ENCODE measurements at places on chromosomes 7 and 10.

GRCh38 chr10:22365233-22365632, 19.9 kb downstream of the SPAG6 start:
- no peak for DNase-seq

- DNase-seq: no peak
Measured at GRCh38 chr10:121886181-121886580, 41.6 kb downstream of the ATE1 start.

DNA sequence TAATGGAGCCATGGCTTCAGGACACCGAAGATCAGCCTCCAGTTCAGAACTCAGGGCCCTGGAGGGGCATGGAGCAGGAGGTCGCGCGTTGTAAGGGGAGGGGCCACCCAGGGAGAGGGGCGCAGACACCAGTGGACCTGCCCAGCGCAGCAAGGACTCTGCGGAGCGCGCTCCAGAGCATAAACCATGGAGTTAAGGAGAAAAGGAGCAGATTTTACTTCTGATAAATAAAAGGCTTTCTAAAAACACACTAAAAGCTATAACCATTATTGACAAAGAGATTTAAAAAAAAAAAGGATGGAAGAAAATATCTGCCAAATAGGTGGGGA, 10.5 kb downstream of the CALY start:
- DNase-seq: no peak

- no peak for DNase-seq
Measured at GRCh38 chr7:46209611-46210388, 288.7 kb upstream of the IGFBP3 start.

DNA sequence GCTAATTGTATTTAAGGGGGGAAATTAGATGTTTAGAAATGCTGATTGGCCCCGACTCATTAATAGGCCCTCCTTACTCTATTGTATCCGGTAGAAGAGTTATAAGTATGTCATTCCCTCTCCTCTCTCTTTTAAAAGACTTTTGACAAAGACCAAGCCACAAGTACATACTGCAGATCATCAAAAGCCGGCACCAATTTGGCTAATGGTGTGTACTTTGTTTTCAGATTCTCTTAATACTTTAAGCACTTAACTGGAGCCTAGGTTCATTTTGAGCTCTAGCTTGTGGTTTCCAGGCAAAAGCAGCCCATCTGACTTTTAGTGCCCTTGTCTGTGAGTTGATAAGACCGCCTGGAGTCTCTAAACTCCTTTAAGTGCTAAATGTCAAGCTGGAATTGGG, 210.0 kb upstream of the LYZL1 start:
- DNase-seq: no peak

DNA sequence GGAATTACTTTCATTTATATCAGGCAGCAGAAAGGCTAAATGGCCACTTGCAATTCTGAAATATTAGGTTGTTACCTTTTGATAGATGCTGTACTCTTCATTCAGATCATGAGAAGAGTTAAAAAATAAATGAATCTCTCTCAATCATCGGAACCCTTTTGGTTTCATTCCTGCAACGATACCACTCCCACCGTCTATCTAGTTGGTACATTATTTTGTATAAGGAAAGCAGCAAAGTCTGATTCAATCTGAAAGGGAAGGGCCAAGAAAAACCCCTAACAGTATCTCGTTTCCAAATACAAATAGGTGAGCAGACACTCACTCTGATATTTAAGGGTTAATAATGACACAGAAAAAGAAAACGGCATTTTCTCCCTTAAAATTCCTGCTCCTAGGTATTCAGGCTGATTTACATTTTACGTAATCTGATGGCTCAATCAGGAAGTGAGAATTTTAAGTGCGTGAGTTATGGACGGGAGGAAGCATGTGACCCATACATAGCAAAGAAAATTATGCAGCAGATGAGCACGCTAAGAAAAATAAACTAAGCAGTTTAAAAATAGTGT, 209.4 kb upstream of the KLF14 start:
- DNase-seq: no peak

DNA sequence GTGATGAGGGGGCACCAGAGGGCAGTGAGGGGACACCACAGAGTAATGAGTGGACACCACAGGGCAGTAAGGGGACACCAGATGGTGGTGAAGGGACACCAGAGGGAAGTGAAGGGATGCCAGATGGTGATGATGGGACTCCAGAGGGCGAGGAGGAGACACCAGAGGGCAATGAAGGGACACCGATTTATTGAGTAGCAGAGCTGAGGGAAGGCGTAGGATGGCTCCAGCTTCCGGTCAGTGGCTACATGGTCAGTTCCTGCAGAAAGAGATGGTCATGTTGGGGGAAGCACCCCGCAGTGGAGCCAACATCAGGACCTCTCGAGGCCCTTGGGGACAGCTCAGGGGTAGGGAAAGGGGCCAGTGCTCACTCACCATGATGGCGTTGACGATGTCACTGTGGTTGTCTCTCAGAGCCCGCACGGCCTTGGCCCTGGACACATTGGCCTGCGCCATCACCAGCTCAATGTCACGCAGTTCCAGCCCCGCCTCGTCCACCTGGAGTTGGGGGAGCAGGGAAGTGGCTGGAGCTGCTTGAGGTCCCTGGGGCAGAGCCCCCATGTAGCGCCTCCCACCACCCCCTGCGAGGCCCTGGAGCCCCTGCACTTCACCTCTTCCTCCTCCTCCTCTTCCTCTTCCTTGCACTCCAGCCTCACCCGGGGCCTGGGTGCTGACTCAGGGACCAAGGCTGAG, 8.4 kb downstream of the NACAD start:
- no peak for DNase-seq

GRCh38 chr10:113047963-113048781, 98.1 kb downstream of the TCF7L2 start:
- DNase-seq: no peak

GRCh38 chr10:5460468-5461202, 38.7 kb downstream of the CALML5 start:
- no peak for DNase-seq

- DNase-seq: no peak
Measured at GRCh38 chr7:99012722-99013121, 131.2 kb downstream of the SMURF1 start.

- DNase-seq: no peak
Measured at GRCh38 chr7:106010331-106010730, 47.3 kb downstream of the CDHR3 start.

DNA sequence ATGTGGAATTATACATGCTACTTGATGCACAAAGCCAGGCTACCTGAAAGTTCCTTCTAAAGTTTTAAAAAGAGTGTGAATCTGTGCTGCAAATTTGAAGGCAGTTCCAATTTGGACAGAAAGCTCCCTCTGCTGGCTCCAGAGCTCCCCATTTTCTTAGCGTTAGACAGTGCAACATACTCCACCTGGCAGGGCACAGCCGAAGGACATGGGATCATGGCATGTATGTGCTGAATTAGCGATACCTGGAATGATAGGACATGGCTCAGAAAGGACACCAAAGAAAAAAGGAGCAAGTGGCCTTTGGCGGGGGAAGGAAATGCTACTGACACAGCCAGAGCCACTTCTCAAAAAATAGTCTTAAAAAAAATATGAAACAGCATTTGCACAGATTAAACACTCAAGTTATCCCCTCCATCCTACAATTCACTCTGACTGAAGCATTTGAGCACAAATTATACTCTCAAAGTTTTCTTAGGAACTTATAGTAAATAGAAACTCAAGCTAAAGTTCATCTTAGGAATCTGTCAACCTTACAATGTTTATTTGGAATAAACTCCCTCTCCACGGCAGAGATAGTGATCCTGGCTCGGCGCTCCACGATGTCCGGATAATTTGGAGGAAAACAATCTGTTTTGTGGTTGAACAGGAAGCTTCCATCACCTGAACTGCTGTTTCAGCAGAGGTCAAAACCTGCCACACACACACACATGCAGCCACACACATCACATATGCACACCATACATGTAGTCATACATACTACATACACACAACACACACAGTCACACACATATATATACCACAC, 80.0 kb downstream of the C7orf25 start:
- DNase-seq: no peak

GRCh38 chr10:18214691-18215563, 74.7 kb downstream of the CACNB2 start:
- no peak for DNase-seq

GRCh38 chr10:99560277-99561126, 27.8 kb downstream of the NKX2-3 start:
- DNase-seq: peak; percentile 22

DNA sequence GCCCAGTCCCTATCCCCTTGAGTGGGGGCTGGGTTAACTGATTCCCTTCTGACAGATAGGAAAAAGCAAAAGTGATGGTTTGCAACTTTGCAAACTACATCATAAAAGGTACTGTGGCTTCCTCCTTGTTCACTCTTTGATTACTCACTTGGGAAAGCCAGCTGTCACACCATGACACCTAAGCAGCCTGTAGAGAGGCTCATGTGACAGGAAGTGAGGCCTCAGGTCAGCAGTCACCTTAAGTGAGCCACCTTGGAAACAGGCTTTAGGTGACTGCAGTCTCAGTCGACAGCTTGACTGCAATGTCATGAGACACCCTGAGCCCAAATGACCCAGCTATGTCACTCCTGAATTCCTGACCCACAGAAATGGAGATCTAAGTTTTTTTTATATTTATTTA, 4.3 kb upstream of the CHCHD2 start:
- DNase-seq: no peak

GRCh38 chr10:35367982-35368381, 31.7 kb downstream of the CCNY start:
- DNase-seq: no peak

DNA sequence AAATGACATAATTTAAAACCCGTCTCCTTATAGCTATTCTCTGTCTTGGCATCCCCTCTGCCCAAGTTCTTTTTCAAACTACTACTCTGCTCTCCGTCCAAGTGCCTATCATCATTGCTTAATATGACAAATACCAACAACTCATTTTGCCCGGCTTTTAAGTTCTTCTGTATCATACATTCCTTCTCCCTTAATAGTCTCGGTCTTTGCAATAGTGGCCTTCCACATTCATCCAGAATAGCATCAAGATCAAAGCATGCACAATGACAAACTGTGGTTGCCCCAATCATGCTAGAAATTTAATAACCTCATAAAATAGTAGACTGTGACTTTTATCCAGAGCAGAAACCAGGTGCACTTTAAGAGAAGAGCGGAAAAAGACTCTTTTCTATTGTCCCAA, 198.9 kb downstream of the ETV1 start:
- no peak for DNase-seq

Data from PC-9 (cell line).